ENCODE measurements at places on chromosomes 4 and X.

GRCh38 chr4:52054254-52054653, 3.1 kb downstream of the SPATA18 start:
- DNase-seq = no peak

GRCh38 chr4:76407440-76408119, 13.4 kb downstream of the CCDC158 start:
- no peak for DNase-seq

DNA sequence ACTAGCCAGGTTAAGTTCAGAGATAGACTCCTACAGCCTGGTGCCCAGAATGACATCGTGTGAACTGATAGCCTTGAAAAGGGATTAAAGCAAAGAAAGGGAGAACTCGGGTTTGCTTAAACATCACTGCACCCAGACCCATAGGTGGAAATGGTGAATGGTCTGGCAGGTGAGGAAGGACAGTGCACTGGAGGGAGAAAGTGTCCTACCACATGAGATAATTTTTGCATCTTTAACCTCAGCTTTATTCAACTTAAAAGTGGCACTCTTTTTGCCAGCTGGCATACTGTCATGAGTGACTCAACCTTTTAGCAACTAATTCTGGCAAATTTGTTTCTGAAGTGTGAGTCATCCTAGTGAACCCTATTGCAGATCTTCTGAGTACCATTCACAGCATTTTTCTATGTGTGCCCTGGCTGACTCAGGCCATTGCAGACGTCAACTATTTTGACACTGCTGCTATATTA, 53.0 kb upstream of the DAPP1 start:
- no peak for DNase-seq

DNA sequence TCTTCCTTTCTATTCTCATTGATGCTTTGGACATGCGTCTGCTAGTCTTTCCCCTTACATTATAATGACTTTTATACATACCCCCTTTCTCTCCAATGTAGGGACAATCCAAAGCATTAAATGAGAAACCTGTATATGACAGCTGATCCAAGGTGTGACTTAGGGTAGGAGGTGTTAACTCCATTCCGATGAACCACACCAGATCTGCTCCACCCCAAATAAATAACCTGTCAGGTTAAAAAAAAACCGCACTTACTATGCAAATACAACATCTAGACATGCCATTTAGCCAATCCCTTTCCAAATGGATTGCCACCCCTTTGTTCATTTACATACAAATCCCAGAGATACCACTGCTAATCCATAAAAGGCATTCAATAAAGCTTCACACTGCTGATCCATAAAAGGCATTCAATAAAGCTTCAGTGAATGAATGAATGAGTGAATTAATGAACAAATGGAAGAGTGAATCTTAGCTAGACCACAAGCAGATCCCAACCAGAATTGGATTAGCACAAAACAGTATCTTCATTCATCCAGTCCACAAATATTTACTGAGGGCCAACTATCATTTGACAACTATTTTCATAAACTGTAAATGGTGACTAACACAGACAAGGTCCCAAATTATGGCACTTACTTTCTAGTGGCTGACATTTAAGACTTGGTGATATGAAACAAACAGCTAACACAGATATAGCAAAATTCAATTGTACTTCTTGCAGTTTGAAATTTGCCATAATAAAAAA, 158.9 kb upstream of the MAP3K15 start:
- DNase-seq = no peak

DNA sequence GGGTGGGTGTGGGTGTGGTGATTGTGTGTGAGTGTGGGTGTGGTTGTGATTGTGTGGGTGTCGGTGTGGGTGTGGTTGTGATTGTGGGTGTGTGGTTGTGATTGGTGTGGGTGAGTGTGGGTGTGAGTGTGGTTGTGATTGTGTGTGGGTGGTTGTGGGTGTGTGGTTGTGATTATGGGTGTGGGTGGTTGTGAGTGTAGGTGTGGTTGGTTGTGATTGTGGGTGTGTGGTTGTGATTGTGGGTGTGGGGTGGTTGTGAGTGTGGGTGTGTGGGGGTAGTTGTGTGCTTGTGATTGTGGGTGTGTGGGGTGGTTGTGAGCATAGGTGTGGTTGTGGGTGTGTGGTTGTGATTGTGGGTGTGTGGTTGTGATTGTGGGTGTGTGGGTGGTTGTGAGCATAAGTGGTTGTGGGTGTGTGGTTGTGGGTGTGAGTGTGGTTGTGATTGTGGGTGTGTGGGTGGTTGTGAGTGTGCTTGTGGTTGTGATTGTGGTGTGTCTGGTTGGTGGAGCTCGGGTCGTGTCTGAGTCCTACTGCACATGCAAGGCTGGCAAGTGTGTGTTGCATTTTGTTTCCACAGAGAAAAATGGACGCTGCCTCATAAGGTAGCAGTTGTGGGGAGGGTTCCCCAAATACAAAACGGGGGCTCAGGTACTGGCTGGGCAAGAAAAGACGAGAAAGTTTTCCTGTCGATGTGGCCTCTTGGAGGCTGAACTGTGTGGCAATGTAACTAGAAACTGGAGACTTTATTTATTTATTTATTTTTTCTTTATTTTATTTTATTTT, 116.7 kb downstream of the UBE2K start:
- DNase-seq = no peak

- DNase-seq = no peak
These were observed 22.8 kb downstream of the STAP1 start for GRCh38 chr4:67581208-67581857.

DNA sequence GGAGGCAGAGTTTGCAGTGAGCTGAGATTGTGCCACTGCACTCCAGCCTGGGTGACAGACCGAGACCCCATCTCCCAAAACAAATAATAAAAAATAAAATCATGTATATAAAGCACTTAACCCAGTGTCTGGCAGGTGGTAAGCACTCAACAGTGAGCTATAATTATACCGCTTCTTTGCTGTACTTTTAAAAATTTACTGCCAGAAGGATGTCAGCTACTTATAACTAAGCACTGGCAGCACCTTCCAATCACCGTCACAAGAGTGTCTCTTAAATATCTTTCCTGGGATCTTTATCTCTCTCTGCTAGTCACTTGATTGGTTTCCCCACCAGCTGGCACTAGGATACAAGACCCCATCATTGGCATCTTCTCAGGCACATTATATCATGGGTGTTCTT, 53.9 kb upstream of the DAPP1 start:
- no peak for DNase-seq

- no peak for DNase-seq
These were observed 88.2 kb upstream of the TECRL start for GRCh38 chr4:64497491-64497890.

All from stimulated activated CD8-positive, alpha-beta memory T cell treated with anti-CD3 and anti-CD28 coated beads, Interleukin-15, amount 100 ng/mL, for 4 hours (primary cell).